ENCODE measurements at places on chromosomes 7 and 10.
A peak's percentile ranks its signal among the peaks of the same experiment; 100 is the strongest.

- no peak for DNase-seq
These were observed 102.9 kb downstream of the PFKFB3 start for GRCh38 chr10:6305401-6306321.

- no peak for DNase-seq
These were observed 226.2 kb downstream of the PTPRN2 start for GRCh38 chr7:158361326-158361946.

GRCh38 chr7:81492910-81493309, 276.9 kb downstream of the HGF start:
- no peak for DNase-seq

DNA sequence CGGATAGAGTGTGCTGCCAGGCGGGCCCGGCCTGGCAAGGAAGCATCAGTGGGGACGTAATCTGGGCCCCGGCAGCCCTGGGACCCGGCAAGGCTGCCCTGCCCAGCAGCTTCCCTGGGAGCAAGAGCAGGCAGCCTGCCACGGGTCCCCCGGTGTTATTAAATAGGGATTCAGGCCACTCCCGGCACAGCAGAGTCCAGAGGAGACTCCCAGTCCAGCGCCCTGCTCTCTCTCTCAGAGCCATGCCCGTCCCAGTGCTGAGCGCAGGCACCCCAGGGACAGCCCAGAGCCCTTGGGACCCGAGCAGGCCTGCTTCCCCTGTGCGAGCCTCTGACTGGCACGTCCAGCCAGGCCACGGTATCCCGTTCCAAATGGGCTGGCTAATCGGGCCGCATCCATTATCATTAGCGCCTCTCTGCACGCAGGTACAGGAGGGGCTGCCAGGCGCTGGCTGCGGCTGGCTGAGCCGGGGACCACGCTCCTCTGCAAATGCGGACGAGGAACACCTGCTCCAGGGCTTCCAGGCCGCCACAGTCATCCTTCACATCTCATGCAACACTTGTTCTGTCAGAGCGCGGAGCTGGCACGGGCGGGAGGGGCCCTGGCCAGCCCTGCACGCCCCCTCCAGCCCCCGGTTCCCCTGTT, 344.2 kb upstream of the MKI67 start:
- no peak for DNase-seq

GRCh38 chr10:106942035-106942662, 222.4 kb downstream of the SORCS1 start:
- peak; percentile 13 for DNase-seq

DNA sequence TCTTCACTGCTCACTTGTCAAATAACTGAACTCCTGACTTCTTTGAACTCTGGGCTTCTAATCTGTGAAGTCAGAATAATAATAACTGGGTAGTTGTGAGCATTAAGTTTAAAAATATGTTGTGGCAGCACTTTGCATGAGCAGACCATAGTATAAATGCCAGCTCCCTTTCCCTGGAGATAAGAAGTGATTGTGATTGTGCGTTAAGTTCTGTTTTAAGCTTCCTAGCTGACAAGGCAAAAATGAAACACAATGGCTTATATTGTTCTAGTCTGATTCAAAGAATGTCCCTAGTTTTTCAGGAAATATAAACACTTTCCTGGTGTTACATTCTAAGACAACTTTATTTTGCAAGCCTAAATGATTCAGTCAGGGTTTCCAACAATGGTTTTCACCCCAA, 61.8 kb downstream of the PTPRE start:
- no peak for DNase-seq

DNA sequence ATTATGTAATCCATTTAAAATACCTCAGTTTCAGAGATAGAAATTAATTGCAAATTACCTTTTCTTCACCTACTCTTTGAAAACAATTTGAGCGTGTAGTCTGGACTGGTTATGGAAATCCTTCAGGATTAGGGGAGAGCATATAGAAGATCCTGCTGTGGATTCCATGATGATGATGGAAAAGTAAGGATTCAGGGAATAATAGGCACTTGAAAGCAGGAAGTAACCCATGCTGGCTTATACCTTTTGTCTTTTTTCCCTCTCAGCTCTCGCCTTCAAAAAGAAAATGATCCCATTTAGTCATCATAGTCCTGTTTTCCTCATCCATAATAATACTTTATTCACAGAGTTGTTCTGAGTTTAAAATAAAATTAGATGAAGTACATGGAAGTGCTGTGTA, 4.4 kb downstream of the HBP1 start:
- no peak for DNase-seq

- DNase-seq = no peak
These were observed 144.2 kb downstream of the CXCL12 start for GRCh38 chr10:44240584-44241205.

- no peak for DNase-seq
These were observed 805.6 kb downstream of the NRG3 start for GRCh38 chr10:82680608-82681007.

GRCh38 chr7:4960363-4960762, 1.4 kb upstream of the MMD2 start:
- no peak for DNase-seq

GRCh38 chr10:49458869-49459268, 63.0 kb upstream of the DRGX start:
- no peak for DNase-seq

DNA sequence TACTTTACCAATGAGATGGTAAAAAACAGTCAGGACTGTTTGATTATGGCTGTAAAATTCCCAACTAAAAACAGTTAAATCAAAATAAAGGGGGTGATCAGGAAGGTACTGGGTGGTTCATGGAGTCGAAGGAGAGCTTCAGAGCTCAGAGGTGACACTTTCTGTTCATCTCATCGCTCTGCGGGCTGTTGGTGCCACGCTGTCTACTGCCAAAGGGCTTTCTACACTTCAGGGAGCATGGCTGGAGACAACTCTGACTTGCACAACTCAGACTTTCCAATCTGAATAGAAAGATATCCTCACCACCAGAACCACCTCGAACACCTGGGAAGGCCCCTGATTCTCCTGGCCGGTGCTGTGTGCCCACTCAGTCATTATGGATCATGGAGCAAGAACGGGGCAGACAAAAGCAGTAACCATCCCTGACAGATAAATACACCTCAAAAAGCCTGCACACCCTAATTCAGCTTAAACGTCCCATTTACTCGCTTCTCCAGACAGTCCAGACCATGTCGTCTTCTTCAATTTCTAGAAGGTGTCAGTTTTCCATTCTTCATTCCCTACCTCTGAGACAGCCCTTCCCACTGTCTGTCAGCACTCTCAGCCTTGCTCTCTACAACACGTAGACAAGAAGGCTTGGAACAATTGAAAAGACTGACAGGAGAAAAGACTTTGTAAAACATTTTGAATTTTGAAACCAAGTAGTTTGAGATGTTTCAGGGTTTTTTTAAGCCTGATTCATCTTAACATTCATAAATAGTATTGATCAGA, 348.7 kb upstream of the NFE2L3 start:
- no peak for DNase-seq

GRCh38 chr10:712089-712488, 22.6 kb upstream of the DIP2C start:
- DNase-seq = no peak

GRCh38 chr7:39248692-39249090, 271.0 kb downstream of the POU6F2 start:
- DNase-seq = no peak

GRCh38 chr7:73520673-73521635, 1.1 kb downstream of the BAZ1B start:
- peak; percentile 19 for DNase-seq

DNA sequence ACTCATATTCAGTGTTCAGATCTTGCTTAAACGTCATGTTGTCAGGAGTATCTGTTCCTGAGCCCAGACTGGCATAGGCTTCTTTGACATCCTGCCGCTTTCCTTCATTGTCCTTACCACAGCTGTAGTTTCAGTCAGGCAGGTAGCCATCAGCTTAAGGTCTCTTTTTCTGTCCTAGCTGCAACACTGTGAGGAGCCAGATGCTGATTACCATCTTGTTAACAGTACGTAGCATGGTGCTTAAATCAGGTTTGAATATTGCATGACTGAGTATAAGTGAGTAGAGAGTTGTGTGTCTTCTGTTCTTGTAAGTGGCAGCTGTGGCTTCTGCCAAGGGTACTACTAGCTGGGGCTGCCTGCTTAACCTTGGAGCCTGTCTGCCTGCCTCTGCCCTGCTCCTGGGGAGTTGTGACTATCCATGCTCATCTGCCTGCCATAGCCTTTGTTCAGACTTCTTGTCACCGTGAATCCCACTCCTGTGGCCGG, 92.6 kb downstream of the MAPK8 start:
- no peak for DNase-seq

Measured in inflammatory macrophage treated with lipopolysaccharide for 1 hour (primary cell).